ENCODE measurements at places on chromosomes 1 and 21.

DNA sequence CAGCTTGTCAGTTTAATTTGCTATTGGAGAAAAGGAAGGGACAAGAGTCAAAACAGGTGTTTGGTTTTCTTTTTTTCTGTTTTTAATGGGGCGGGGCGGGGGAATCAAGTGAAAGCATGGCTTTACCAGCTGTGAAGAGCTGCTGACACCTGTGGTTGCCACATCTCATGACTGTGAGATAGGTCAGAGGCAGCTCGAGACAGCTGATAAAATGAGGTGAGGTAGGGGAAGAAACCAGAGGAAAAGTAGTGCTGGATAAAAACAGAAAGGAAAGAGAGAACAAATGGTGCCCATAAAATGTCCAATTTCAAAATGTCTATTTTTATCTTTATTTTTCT lies 272.3 kb downstream of the NEGR1 start:
- no peak for DNase-seq

- DNase-seq, result no peak
These were observed 34.0 kb upstream of the BACE2 start for GRCh38 chr21:41133874-41134522.

- DNase-seq, result no peak
These were observed 161.0 kb downstream of the URB2 start for GRCh38 chr1:229786974-229787610.

DNA sequence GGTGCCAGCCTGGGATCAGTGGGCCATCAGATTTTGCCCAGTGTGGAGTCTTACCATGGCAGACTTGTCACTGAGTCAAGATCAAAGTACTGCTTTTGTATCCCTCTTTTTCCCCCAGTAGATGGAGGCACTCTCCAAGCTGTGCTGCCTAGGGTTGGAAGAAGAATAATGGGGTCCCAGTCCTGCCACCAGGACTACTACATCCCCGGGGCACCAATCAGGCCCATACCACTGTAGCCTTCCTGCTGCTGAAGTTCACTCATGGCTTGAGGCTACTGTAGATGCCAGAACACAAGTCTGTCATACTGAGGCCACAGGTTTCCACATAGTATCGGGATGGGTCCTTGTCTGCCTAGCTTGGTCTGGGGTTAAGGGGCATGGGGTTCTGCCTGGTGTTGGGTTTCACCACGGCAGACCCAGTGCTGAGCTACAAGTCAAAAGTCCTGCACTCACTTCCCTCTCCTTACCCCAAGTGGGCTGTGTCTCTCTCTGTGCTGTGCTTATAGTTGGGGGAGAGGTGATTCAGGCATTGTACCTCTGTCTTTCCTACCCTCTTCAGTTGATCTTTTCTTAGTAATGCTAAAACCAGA lies 53.4 kb downstream of the PKN2 start:
- no peak for DNase-seq

GRCh38 chr1:243501002-243501401 lies 245.2 kb downstream of the SDCCAG8 start:
- DNase-seq, result peak; percentile 38

- no peak for DNase-seq
These were observed 15.2 kb downstream of the ADSS2 start for GRCh38 chr1:244436336-244437085.

DNA sequence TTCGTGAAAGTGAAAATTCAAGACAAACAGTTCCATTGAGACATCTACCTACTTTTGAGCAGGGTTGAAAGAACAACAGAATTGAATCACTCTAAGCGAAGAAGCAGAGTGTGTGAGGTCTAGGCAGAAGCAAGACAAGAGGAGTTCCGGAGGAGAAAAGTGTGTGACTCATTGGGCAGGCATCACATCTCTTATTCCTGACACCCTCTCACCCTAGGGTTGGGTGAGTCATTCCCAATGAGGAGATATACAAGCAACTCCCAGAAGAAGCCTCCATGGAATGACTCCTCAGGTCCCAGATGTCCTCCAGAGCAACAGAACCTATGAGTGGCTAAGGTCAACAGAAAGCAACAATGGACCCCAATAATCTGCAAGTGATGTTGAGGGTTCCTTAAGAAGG lies 138.1 kb downstream of the TPR start:
- no peak for DNase-seq

DNA sequence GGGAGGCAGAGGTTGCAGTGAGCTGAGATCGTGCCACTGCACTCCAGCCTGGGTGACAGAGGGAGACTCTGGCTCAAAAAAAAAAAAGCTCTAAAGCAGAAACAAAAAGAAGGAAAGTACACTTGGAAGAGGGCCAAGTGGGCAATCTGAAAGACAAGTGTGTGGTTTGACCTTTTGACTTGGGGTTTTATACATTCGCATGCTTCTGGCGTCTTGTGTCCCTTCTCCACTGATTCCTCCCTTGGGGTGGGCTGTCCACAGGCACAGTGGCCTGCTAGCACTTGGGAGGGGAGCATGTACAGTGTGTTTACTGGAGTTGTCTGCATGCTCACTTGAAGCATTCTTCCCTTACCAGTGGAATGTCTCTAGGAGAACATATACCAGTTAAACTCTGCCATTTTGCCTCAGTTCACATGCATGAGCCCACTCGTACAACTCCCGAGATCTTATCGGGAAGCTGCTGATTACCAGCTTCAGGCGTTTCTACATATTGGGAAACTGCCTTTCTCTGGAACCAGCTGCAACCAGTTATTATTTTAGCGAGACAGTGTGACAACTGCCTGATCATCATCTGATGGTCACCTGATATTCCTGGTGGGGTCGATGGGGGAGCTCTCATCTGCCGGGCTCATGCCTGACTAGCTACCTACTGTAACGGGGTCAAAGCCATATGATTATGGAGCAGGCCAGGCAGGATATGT lies 113.5 kb upstream of the ZNF678 start:
- no peak for DNase-seq

DNA sequence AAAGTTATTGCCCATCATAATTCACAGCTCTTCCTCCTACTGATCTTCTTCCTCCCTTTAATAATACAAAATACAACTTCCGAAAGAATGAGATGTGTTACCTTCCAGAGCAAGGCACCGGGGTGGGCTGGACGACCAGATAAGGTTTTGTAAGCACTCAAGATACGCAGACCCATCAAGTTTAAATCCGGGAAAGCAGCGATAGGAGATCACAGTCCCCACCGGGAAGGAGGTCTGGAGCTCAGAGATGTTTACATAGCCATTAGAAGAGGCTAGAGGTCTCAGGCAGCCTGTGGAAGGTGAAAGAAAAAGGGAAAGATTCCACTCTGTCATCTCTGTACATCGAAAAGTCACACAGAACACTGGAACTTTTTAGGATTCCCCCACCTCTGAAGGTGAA lies 99.4 kb downstream of the SUSD4 start:
- no peak for DNase-seq

DNA sequence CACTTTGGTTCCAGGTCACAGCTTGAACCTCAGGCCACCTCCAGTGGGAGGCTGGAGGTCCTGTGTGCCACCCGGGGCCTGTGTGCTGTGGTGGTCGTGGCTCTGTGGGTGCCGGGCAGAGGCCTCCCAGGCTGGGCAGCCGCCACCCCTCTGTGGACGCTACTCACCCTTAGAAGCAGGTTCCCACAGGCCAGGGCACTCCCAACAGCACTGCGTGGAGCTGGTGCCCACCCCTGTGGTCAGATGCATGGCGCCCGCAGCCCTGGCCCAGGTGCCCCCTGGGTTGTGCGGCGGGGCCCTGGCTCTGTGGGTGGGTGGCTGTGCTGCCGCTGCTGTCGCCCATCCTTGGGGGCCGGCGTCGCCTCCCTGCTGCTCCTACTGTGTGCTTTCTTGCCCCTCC lies 39.7 kb downstream of the SKI start:
- no peak for DNase-seq

GRCh38 chr21:35332841-35333426 lies 283.8 kb upstream of the RUNX1 start:
- no peak for DNase-seq

All from occipital lobe (tissue), 3 donors.